Pulmonary artery endothelial cell (primary cell): ENCODE measurements at places on chromosomes 1 and 21. TPM values are rescaled to one million over a fixed set of nuclear protein-coding genes. Genes with fewer than 3 reads are reported as not detected.

- DNase-seq: no peak
Observed at GRCh38 chr1:4935807-4936206, 281.4 kb downstream of the AJAP1 start.

DNA sequence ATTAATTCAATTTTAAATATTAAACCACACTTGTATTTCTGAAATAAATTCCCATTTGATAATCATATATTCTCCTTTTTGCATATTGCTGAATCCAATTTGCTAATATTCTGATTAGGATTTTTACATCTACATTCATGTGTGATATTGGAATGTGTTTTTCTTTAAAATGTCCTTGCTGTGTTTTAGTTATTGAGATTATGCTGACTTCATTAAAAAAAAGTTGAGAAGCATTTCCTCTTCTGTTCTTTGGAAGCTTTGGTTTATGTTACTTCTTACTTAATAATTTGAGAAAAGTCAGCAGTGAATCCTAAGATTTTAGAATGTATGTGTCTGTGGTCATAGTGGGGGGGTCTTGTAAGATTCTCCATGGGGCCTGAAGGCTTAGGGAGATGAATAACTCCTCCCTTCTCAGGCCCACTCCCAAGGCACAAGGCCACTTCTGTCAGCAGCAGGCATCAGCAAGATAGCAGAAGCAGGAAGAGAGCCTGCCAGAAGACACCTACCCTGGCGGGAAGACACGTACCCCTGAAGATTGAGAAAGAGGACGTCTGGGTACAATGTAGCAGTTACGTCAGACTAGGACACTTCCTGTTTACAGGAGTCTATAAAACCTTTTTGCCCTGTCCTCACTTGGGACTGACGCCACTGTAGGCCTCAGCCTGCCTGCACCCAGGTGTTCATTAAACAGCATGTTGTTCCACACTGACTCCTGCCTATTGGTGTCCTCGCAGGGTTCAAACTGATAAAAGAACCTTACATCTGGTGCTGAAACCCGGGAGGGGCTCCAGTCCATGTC lies 56.9 kb downstream of the ODF2L start:
- DNase-seq: no peak

DNA sequence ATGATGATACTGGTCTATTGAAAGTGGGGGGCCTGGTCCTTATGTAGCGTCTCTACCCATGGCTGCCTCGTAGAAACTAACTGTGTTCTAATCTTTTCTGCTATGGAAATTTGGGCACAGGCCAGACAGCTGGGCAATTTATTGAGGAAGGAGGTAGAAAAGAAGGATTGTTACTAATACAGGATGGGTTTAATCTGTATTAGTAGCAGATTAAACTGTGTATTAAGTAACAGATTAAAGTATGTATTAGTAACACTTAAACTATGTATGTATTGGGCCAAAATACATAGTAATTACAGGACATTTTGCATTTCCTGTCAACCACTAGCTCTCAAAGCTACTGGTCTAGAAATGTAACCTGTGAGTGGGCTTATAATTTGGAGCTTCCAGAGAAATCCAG lies 142.0 kb downstream of the MAST2 start:
- DNase-seq: no peak

DNA sequence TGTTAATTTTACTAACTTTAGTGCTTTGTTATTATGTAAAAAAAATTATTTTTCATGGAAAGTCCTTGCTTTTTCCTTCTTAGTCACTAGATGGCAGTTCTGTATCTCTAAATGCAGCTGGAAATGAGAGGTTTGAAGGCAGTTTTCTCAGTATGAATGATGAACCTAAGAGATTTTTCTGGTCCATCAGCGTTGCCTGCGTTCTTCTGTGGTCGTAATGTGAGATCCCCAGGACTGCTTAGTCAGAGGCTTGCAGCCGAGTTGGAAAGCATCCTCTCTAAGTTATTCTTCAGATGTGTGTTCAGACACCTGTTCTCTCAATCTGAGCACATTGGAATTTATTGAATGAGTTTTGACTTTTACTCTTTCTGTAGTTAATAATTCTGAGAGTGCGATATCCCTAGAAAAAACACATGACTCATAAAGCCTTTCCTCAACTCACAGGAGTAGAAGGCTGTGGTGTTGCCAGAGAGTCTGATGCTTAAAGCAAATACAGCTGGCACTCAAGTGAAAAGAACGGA lies 99.3 kb downstream of the FMN2 start:
- DNase-seq: no peak

GRCh38 chr1:3032371-3033039 lies 11.2 kb downstream of the ACTRT2 start:
- no peak for DNase-seq

DNA sequence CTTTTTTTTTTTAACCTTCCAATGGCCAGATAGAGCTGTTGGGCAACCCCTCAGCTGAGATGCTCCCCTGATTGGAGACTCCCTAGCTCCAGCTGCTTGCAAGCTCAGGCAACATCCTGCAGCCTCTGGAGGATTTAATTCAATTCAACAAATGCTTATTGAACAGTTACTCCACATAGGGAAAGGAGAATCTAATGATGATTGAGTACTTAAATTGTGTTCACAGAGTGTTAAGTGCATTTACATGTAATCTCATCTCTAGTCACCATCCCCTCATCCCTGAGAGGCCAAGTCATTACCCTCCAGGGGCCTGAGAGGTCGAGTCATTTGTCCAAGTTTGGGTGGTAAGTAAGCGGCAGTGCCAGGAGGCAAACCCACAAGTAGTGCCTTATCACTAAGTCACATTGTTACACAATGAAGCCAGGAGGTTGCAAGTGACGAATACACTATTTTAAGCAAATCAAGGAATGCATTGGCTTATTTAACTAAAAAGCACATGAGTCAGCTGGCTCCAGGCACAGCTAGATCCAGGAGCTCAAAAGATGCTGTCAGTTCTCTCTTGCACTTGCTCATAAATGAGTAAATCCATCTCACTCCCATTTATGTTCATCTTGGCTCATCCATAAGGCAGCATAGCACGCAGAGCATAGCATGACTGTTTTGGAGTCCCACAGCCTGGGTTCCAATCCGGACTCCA lies 64.3 kb downstream of the OPTC start:
- DNase-seq: peak; percentile 17

- DNase-seq: no peak
Observed at GRCh38 chr1:44261962-44262361, 48.7 kb downstream of the DMAP1 start.

DNA sequence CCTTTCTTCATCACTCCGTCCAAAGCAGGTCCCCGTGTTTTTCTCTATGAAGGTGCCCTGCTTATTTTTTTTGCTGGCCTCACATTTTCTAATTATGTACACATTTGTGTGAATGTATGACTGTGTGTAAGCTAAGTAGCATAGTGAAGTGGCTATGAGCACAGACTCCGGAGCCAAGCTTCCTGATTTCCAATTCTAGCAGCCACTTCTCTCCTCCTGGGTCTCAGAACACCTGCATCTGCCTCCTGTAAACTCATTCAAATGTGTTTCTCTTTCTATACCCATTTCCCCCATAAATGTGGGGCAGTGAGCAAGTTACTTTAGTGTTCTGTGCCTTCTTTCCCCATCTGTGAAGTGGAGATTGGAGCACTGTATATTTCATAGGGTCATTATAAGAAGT lies 2.1 kb downstream of the SLAMF6 start:
- DNase-seq: no peak

DNA sequence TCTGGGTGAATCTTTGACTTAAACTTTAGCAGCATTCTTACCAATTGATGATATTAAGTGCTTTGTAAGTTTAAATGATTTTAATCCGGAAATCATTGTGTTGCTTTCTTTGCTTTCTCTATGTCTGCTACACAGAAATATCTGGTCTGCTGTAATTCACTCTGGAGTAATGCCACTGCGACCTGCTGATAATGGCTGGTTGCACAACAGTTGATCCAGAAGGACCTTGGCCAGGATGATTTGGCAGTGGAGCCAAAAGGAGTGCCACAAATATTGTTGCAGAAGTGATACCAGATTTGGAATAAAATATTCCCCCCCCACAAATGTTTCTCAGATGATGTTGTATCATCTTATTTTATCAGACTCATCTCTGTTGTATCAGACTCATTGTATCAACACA lies 2063.9 kb downstream of the MRPL39 start:
- DNase-seq: no peak

GRCh38 chr1:110727246-110727645 lies 52.5 kb upstream of the KCNA3 start:
- no peak for DNase-seq

GRCh38 chr1:47371016-47371517 lies 37.5 kb downstream of the CMPK1 start:
- no peak for DNase-seq

DNA sequence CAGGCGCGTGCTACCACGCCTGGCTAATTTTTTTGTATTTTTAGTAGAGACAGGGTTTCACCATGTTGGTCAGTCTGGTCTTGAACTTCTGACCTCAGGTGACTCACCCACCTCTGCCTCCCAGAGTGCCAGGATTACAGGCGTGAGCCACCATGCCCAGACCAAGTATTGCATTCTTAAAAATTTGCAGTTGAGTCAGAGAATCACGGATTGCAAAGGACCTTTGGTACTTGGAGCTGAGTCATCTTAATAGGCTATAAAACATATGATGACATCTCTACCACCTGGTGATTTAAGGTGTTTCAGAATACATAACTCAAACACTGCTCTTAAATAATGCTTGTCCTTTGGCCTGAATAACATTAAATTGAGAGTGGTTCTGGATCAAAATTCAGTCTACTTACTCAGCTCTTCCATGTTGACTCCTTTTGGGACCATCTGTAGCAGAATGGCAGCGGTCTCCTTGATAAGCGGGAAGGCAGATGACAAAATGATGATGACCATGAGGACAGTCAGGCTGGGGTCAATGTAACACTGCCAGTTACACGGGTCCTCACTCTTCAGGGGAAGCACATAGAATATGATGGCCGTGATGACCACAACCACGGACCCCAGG lies 10.4 kb downstream of the SLC30A10 start:
- no peak for DNase-seq

GRCh38 chr1:63362578-63362977 lies 4.8 kb upstream of the ALG6 start:
- no peak for DNase-seq

DNA sequence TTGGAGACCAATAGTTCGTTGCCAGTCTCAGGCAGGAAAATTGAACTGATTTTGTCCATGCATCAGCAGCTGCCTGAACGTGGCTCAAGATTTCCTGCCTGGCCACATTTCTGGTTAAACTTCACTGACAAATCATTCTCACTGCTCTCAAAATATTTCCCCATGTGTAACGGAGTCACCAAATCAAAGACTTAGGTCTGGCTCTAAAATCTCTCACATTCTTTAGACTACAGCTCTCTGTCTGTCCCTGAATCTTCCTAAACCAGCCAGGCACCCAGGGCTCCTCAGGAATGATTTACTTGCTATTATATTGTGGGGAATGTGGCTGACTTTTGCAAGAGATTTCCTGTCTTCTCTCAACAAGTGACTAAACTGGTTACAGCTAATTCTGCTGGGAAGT lies 49.2 kb upstream of the GJA8 start:
- DNase-seq: no peak

DNA sequence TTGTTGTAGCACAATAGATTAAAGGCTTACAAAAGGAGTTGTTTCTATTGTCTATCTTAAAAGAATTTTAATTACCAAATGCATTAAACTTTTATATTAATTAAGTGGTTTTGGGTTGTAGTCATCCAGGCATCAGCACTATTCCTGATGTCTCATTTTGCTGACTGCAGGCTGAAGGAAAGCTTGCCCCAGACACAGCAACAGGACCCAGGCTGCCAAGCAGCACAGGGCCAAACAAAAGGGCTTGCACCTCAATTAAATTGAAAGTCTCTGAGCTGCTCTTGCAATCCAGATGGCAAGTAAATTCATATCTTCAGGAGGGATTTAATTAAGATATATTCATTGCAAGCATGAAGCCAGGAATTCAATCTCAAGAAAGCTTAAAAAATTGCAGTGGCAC lies 80.7 kb upstream of the CHODL start:
- no peak for DNase-seq

DNA sequence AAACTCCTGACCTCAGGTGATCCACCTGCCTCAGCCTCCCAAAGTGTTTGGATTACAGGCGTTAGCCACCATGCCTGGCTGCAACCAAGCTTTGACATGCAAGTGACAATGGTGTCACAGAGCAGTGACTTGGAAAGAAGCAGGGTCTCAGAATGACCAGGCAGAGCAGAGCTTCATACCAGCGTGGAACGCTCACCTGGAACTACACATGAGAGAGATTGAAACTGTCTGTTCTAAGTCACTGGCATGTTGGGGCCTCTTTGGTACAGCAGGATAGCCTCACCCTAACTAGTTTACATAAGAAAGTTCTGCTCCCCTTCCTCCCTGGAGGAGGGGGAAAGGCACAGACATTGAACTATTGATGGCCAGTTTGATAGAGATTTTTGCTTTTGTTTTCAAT lies 47.5 kb upstream of the ITPKB start:
- DNase-seq: no peak

DNA sequence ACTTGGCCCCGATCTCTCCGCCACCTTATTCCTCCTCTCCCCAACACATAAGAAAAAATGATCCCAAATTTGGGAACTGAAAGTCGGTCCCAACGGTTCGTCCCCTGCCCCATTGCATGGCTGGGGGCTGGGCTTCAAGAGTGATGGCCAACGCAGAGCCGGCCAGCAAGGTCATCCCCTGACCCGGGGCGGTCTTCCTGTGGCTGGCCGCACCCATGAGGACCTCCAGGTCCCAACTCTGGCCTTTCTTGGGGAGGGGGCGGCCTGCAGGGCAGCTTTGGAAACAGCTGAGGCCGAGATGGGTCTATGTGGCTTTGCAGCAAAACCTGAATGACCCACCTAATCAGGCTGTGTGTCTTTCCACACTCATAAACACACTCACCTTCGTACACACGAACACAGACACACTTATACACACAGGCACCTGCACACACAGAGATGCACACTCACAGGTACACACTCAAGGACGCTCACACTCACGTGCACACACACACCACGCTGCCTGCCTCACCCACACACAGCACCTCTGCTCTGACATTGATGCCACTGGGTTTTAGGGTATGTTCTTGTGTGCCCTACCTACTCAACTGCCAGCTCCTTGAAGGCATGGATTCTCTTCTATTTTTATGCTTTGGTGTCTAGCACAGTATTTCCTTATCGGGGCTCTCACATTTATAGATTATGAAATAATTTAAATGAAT lies 562 bp downstream of the DYNLT5 start:
- no peak for DNase-seq

GRCh38 chr1:30824736-30825429 lies 67.3 kb upstream of the LAPTM5 start:
- no peak for DNase-seq

XCL2 gene
- total RNA-seq: not detected in 2 replicates

FLG2 gene
- total RNA-seq: not detected in 2 replicates

NPHS2 gene
- total RNA-seq: not detected in 2 replicates
